ENCODE measurements at places on chromosomes 6 and 20. TPM values are rescaled to one million over a fixed set of nuclear protein-coding genes. Genes with fewer than 3 reads are reported as not detected.

SCP2D1 gene
- not detected for total RNA-seq

GRCh38 chr6:169371344-169372127 lies 117.9 kb upstream of the THBS2 start:
- no peak overlapping the region for H3K4me3 ChIP-seq
- DNase-seq, result no peak
- H3K36me3 ChIP-seq, result no peaks in the 10 kb centered on the region
- H3K27me3 ChIP-seq, result no peaks in the 10 kb centered on the region

DNA sequence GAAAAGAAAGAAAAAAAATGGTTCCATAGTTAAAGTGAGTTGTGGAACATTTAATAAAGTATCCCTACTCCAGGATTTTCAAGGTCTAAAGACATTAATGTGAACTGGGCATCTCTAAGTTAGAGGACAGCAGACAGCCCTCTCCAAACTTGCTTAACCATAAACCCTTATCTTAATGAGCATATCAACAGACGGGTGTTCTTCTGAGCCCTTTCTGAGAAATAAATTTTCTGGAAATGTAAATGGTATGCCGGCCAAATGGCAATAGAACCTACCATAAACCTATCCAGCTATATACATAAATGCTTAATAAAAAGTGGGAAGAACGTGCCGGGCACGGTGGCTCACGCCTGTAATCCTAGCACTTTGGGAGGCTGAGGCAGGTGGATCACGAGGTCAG lies 12.5 kb downstream of the SLC18B1 start:
- H3K36me3 ChIP-seq, result peaks cover 21% of the 10 kb centered on the region
- H3K4me1 ChIP-seq, result no peaks in the 10 kb centered on the region
- no peak overlapping the region for H3K27ac ChIP-seq
- DNase-seq, result no peak
- no peaks in the 10 kb centered on the region for H3K27me3 ChIP-seq

DNA sequence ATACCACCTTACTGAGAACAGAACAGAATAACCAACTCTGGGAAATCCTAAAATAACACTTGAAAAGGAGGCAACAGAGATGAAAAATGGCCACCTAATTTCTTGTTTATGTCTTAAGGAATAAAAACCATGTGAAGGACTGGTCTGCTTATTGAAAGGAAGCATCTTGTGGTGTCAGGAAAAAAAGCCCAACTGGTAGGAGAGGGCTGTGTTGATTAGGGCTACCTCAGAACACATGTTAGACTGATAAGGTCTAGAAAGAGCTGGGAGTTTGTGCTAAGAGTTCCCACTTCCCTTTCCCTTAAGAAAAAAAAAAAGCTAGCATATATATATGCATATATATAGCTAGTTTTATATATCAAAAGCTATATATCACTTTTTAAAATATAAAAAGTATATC lies 425.3 kb upstream of the BTBD3 start:
- H3K27ac ChIP-seq, result no peak overlapping the region
- H3K4me1 ChIP-seq, result peaks cover 12% of the 10 kb centered on the region
- H3K27me3 ChIP-seq, result no peaks in the 10 kb centered on the region
- no peaks in the 10 kb centered on the region for H3K36me3 ChIP-seq
- no peak overlapping the region for H3K4me3 ChIP-seq

- peaks cover 18% of the 10 kb centered on the region for H3K4me1 ChIP-seq
- DNase-seq, result peak; percentile 73
- H3K27ac ChIP-seq, result peak overlapping the region; percentile 46
- no peaks in the 10 kb centered on the region for H3K36me3 ChIP-seq
- peaks cover 39% of the 10 kb centered on the region for H3K27me3 ChIP-seq
- peak overlapping the region; percentile 97 for H3K4me3 ChIP-seq
These were observed 700 bp downstream of the GFOD1 start for GRCh38 chr6:13486679-13487121.

IRAK1BP1 gene
- total RNA-seq, result 4.4 TPM

HMGCLL1 gene
- total RNA-seq, result 1.9 TPM

- no peaks in the 10 kb centered on the region for H3K4me1 ChIP-seq
- no peak overlapping the region for H3K4me3 ChIP-seq
- no peak for DNase-seq
- no peak overlapping the region for H3K27ac ChIP-seq
- peaks cover 38% of the 10 kb centered on the region for H3K36me3 ChIP-seq
- H3K27me3 ChIP-seq, result no peaks in the 10 kb centered on the region
These were observed 48.3 kb downstream of the CTNNBL1 start for GRCh38 chr20:37742131-37742530.

KCNG1 gene
- 78.8 TPM for total RNA-seq

SCGN gene
- 47.1 TPM for total RNA-seq

DNA sequence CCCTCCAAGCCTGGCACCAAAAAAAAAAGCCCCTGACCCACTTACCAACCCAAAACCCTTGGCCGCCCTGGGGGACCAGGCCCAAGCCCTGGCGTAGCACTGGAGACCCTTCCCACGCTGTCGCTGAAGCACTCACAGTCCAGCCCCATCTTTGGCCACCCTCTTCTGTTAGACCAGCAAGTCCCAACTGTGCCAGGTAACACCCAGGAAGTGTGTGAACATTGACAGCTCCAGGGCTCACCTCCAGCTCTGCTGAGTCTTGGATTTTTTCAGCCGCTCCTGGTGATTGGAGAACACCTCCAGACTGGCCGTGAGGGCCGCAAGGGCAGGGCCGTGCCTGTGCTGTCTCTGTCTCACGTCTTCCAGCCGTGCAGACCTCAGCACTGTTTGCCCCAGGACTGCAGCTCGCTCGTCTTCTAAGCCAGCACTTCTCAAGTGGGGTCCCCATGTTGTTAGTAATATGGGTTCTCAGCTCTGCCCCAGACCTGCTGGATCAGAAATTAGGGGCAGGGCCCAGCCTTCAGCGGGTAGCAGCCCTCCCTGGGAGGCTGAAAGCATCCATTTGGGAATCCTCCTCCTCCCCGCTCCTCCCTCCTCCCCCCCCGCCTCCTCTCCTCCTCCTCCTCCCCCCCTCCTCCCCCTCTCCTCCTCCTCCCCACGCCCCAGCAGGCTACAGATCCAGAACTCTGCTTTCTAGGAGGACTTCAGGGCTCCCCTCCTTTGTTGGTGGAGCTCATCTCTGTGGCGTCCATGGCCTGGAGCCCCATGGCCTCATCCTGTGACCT lies 18.1 kb downstream of the NPEPL1 start:
- peaks cover 2% of the 10 kb centered on the region for H3K36me3 ChIP-seq
- no peaks in the 10 kb centered on the region for H3K27me3 ChIP-seq
- no peak overlapping the region for H3K4me3 ChIP-seq
- peak; percentile 53 for DNase-seq
- H3K27ac ChIP-seq, result no peak overlapping the region
- no peaks in the 10 kb centered on the region for H3K4me1 ChIP-seq

GRCh38 chr6:88983532-88983931 lies 20.1 kb upstream of the RNGTT start:
- no peaks in the 10 kb centered on the region for H3K27me3 ChIP-seq
- no peak overlapping the region for H3K27ac ChIP-seq

- H3K4me3 ChIP-seq, result no peak overlapping the region
- H3K27me3 ChIP-seq, result peaks cover 6% of the 10 kb centered on the region
- H3K27ac ChIP-seq, result no peak overlapping the region
- no peak for DNase-seq
These were observed 113.4 kb downstream of the EYA2 start for GRCh38 chr20:47007826-47008655.

TMEM244 gene
- total RNA-seq, result not detected

DNA sequence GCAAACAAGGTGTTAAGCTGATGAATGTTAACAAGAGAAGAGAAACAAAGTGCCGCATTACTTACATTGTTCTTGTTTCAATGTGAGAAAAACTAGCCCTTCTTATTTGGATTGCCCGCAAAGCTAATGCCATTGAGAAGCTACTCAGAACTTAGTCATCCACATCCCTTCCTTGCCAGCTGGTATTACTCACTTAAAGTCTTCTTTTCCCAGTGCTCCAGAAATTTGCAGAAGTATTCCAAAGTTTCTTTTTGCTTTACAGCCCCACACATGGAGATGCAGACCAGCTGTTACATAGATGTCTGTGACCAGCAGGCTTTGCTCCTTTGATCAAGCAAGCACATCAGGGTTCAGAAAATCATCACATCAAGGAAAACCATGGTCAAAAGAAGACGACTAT lies 529.0 kb downstream of the TBC1D32 start:
- H3K36me3 ChIP-seq, result no peaks in the 10 kb centered on the region
- no peaks in the 10 kb centered on the region for H3K27me3 ChIP-seq
- no peak overlapping the region for H3K27ac ChIP-seq
- H3K4me1 ChIP-seq, result no peaks in the 10 kb centered on the region
- DNase-seq, result no peak
- H3K4me3 ChIP-seq, result no peak overlapping the region

DNA sequence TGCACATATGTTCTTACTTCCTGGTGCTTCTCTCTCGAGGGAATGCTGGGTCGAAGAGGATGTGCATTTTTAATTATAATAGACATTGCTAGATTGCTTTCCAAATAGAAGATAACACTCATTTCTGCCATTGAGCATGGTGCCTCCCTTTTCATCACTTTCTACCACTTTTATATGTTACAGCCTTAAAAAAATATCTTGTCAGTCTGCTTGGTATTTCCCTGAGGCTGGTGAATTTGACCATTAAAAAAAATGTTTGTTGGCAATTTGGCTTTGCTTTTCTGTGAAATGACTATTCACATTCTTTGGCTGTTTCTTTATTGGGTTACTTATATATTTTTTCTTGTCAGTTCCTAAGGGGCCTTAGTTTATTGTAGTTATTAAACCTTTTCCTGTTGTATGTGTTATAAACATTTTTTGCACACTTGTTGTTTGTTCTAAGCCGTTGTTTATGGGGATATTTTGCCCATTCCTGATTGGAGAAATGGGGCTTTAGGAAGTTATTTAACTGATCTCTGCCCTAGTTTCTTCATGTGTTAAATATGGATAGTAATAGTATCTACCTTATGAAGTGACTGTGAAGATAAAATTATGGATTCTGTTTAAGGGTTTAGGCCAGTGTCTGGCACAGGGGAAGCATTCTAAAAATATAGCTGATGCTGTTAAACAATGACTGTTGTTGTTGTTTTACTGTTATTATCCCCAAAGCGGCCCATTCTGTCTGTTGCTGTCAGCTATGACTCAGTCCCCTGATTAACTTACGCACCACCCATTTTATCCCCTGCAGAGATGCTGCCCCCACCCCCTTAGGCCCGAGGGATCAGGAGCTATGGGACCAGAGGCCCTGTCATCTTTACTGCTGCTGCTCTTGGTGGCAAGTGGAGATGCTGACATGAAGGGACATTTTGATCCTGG lies 3.8 kb downstream of the DDR1 start:
- peak overlapping the region; percentile 13 for H3K4me3 ChIP-seq
- peaks cover 21% of the 10 kb centered on the region for H3K36me3 ChIP-seq
- no peaks in the 10 kb centered on the region for H3K27me3 ChIP-seq
- DNase-seq, result no peak
- peaks cover 47% of the 10 kb centered on the region for H3K4me1 ChIP-seq
- peak overlapping the region; percentile 52 for H3K27ac ChIP-seq

DNA sequence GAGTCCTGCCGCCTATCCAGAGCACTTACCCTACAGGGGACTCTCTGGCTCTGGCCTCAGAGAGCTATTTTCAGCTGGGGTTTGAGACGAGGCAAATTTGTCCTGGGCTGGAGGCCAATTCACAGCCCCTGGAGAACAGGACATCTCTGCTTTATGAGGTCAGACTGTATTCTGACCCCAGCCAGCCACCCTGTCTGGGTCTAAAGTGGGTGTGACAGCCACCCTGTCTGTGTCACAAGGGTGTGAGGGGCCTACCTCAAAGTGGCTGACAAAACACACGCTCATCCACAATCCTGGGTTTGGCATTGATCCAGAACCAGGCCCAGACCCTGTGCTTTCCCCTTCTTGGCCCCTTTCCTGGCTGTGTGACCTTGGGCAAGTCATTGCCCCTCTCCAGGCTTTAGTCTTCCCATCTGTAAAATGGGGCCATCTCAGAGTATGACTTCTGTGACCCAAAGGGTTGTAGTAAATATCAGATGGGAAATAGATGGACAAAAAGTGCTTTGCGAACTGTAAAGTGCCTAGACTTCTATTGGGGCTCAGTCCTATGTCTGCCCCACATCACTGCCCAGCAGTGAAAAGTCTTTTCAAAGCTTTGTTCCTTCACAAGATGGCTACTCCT lies 44.1 kb upstream of the TGM2 start:
- H3K4me3 ChIP-seq, result no peak overlapping the region
- DNase-seq, result no peak
- no peak overlapping the region for H3K27ac ChIP-seq
- no peaks in the 10 kb centered on the region for H3K4me1 ChIP-seq
- no peaks in the 10 kb centered on the region for H3K36me3 ChIP-seq

RRP36 gene
- 51.7 TPM for total RNA-seq

DNA sequence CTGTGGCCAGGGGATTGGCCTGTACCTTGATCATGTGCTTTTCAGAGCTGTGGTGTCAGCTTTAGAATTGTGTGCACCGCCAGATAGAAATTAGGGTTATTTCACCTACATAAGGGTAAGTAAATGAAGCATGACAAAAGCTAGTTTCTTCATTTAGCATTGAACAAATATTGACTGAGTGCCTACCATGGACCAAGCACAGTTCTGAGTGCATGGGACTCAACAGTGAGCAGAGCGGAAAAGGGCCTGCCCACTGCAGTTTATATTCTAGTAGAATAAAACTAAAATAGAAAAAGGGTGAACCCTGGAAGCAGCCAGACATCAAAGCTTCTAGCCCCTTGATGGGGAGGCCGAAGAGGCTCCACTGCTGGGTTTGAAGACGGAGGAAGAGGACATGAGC lies 25.6 kb downstream of the ECT2L start:
- no peak for DNase-seq
- H3K4me1 ChIP-seq, result peaks cover 17% of the 10 kb centered on the region
- no peaks in the 10 kb centered on the region for H3K27me3 ChIP-seq
- H3K4me3 ChIP-seq, result no peak overlapping the region
- H3K27ac ChIP-seq, result peak overlapping the region; percentile 97
- peaks cover 3% of the 10 kb centered on the region for H3K36me3 ChIP-seq

- H3K27ac ChIP-seq, result no peak overlapping the region
- H3K4me3 ChIP-seq, result no peak overlapping the region
- no peaks in the 10 kb centered on the region for H3K27me3 ChIP-seq
- peaks cover 9% of the 10 kb centered on the region for H3K36me3 ChIP-seq
- DNase-seq, result no peak
These were observed 28.4 kb upstream of the SDHAF4 start for GRCh38 chr6:70538376-70538775.

- H3K27ac ChIP-seq, result peak overlapping the region; percentile 80
- peaks cover 14% of the 10 kb centered on the region for H3K4me1 ChIP-seq
- DNase-seq, result no peak
- peak overlapping the region; percentile 3 for H3K4me3 ChIP-seq
- peaks cover 5% of the 10 kb centered on the region for H3K36me3 ChIP-seq
These were observed 109.1 kb downstream of the TSHZ2 start for GRCh38 chr20:53080969-53081871.

- no peak for DNase-seq
- H3K4me3 ChIP-seq, result no peak overlapping the region
- H3K4me1 ChIP-seq, result peaks cover 44% of the 10 kb centered on the region
These were observed 151.3 kb upstream of the RNF24 start for GRCh38 chr20:4166726-4167035.

Measured in type B pancreatic cell (in vitro differentiated cells).